Hepatocyte (in vitro differentiated cells): ENCODE measurements at places on chromosomes 6 and 20. TPM values are rescaled to one million over a fixed set of nuclear protein-coding genes. Genes with fewer than 3 reads are reported as not detected.

GRCh38 chr20:2909953-2910352 is 36.7 kb downstream of the PTPRA start:
- DNase-seq = no peak

DNA sequence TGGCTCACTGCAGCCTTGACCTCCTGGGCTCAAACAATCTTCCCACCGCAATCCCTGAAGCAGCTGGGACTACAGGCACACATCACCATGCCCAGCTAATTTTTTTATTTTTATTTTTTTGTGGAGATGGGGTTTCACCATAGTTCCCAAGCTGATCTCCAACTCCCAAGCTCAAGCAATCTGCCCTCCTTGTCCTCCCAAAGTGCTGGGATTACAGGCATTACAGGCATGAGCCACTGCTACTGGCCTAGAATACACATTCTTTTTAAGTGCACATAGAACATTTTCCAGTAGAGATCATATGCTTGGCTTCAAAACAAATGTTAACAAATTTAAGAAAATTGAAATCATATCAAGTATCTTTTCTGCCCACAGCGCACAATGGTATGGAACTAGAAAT is 176.8 kb upstream of the MARCKS start:
- DNase-seq = no peak

GRCh38 chr6:41625442-41625841 is 12.8 kb upstream of the MDFI start:
- no peak for DNase-seq

DNA sequence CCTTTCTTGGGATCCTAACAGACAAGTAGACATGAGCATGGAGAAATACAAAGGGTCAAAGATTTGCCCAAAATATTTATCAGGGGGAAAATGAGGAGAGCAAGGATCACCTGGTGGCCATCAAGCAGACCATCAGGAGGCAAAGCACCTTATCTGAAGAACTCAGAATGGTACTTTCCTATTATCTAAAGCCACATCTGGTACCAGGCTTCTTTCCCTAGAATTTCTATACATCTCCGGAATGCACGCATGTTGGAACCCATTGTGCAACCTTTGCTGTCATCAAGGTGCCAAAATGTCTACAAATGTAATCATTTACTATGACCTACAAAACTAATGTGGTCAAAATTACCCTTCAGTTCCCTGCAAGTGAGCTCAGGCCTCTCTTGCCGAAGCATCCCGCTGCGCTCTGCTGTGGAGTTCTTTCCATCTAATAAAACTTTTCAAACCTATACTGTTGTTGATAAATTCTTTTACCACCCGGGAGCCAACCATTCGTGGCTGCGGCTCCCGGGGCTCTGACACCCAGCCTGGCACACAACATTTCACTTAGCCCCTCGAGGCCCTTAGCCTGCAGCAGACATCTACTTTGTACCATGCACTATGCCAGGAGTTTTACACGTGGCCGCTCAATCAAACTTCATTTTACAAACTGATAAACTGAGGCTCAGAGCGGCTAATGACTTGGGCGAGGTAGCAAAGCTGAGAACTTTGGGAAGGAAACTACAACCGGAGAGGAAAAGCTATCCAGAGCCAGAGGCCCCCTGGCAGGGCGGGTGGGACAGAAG is 3.8 kb upstream of the CPXM1 start:
- DNase-seq = no peak

DNA sequence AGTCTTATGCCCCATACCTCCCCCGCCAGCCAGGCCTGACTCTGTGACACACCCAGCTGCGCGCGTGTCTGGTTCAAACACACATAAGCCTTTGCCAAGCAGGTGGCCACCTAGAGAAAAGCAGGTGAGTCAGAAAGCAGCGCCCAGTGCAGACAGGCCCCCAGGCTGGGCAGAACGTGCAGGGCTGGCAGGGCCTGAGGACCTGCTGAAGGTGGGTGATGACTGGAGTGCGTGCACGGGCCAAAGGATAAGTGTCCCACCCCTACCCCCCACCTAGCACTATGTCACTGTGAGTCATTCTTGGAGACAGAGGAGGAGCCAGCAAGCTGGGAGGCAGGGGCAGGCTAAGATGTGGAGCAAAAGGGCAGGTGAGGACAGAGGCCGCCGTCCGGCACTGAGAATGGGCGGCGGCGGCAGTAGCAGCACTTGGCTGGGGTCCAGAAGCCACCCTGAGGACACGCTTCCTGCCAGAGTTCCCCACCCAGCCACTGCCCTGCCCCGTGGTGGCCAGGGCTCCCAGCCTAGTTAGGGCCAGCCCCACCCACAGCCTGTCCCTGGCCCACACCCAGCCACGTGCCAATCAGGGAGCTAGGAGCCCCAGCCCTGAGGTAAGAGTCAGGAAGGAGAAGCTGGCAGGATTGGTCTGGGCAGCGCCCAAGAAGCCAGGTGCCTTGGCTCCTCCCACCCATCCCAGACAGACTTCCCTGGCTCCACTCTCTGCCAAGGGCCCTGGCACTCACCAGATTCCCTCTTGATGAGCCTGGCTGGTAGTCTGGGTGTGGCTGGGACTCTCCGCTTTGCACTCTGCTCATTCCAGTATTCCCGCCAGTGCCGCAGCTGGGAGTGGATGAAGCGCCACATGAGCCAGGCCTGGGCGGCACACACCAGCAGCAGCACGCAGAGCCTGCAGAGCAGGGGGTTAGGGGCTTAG is 72.7 kb downstream of the TRAM2 start:
- peak; percentile 78 for DNase-seq

DNA sequence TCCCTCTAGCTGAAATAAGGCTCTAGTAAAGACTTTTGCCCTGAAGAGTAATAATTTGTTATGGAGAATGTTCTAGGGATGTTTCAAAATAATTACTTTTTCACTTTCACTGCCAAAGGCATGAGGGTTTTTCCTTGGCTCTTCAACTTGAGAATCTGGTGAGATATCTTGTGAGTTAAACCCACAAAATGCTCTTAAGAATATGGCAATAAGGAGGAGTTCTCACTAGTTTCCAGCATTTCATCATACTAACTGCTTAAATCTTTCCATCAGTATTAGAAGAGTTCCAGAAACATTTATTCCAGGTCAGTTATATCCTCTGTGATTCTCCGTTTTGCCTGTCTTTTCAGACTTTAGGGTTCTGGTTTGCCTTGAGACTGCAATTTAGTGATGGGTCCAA is 785.6 kb upstream of the GJE1 start:
- DNase-seq = no peak

- peak; percentile 81 for DNase-seq
Measured at GRCh38 chr6:155493694-155494143, 38.1 kb upstream of the NOX3 start.

DNA sequence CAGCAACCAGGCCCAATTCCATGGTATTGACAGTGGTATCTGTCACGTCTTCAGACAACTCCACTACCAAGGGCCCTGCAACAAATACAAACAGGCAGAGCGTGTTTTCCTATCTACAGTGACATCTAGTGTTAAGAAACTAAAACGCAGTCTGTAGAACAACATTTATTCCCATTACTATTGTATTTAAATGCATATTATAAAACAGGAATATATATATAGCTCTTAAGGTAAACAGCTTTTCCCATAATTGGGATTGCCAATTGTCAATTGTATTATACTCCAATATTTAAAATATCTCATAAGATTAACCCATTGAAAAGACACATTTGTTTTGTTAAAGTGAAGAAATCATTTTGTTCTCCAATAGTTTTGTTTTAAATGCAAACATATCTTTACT is 97.2 kb downstream of the KIF16B start:
- DNase-seq = peak; percentile 61

DNA sequence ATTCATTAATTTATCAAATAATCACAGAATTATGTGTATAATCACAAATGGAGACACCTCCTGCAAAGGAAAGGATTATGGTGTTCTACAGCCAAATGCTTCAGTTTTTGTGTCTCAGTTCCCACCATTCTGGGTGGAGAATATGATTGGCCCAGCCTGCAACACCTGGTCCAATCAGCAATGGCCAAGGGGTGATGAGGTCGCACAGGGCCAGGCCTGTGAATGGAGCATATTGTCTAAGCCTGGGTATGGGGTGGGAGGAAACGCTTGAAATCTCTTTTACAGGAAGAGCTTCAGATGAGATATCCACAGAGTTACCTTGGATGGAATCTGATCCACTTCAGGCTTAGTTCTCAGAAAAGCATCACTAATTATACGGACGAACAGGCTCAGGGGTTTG is 271.6 kb downstream of the DHX35 start:
- DNase-seq = no peak

DNA sequence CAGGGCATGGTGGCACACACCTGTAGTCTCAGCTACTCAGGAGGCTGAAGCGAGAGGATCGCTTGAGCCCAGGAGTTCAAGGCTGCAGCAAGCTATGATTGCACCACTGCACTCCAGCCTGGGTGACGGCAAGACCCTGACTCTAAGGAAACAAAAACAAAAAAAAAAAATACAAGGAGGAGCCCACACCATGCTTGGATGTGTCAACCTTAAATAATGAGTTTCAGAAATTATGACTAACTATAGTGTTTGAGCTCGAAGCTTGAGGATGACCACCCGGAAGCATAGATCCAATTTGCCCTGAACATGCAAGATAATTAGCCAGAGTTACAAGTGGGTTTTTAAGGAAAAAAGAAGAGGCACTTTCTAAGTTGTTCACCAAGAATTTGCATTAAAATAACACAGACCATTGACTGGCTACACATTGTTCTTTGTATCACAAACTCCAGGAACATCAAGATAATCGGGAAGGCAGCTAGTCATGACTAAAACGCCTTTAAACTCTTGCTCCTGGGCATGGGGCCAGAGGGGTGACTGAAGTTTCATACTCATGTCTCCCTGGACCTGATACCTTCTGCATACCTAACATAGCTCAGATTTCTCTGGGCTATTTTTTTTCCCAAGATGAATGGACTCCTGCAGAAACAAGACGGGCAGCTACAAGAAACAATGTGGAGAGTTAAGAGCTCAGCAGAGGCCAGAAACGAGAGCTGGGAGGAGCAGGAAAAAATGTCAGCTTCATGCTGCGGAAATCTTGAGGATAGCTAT is 289.6 kb downstream of the PREX1 start:
- DNase-seq = peak; percentile 65

DNA sequence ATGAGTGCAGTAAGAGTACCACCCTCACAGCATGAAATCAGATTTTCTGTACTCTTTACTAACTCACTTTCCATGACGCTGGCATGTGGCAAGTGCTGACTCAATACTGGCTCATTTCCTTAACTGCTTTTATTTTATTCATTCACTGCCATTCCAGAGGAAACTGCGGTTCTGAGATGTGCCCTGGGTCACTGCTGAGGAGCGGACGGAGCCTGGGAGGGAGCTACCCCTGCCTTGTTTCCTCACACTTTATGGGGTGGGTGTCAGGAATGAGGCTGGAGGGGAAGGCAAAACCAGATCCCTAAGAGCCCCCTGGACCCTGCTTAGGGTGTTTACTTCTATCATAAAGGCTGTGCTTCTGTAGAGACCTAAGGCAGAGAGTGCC is 14.4 kb downstream of the NT5E start:
- no peak for DNase-seq

DNA sequence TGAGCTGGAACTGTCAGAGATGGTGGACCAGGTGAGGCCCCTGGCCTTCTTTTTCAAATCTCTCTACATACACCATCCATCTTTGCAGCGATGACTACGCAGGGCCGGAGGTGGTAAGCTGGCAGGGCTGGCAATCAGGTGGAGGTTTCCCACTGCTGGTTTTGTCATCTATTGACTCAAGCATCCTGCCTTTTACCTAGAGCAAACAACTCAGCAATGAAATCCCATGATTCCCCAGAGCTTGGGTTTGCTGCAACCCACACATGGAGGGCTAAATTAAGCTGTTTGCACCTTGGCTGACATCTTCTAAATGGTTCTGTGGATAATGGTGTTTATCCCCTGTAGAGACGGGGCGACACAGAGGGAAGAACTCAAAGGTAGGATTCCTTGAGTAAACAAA is 170.2 kb downstream of the SCP2D1 start:
- no peak for DNase-seq

- no peak for DNase-seq
Measured at GRCh38 chr6:166952567-166953486, 3.5 kb downstream of the RNASET2 start.

GRCh38 chr6:56570413-56571359 is 72.0 kb downstream of the DST start:
- peak; percentile 30 for DNase-seq

DEFB110 gene
- not detected in 2 replicates for total RNA-seq

ETV7 gene
- total RNA-seq = 0.88 and 1.2 TPM in 2 replicates

FOXA2 gene
- total RNA-seq = 7.9 and 11.1 TPM in 2 replicates

POU5F1 gene
- total RNA-seq = 1.1 and 2.1 TPM in 2 replicates
